ENCODE measurements at places on chromosomes 12 and 14.

- no peak for DNase-seq
These were observed 43.9 kb downstream of the ERC1 start for GRCh38 chr12:1034751-1035457.

DNA sequence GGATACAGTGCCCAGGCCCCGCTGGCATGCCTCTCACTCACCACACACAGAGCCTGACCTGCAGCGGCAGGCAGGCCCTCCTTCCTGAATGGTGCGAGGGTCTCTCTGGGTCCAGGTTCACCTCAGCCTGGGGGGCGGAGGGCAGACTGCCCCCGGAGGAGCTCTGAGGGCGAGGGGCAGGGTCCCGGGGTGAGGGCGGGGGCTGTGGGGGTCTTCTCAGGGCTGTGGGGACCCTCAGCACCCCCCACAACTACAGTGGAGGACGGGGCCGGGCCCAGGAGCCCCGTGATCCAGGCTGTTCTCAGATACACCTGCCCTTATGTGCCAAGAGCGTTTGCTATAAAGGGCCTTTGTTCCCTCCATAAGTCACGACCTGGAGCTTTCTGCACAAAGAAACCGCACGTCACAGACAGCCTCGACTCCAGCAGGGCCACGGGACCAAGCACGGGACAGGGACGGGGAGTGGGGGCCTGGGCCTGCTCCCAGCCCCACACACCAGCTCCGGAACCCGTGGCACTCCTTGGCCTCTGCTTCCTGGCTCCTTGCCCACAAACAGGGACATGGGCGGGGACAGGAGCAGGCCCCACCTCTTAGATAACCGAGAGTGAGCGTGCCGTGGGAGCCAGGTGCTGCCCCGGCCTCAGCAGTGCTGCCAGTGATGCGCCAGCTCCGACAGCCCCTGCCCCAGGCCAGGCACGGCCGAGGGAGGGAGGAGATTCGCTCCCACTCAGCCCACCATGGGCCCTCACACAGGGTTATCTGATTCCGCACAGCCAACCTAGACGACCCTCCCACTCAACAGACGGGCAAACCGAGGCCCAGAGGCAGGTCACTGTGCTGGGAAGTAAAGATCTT lies 101.9 kb downstream of the RFLNA start:
- no peak for DNase-seq

DNA sequence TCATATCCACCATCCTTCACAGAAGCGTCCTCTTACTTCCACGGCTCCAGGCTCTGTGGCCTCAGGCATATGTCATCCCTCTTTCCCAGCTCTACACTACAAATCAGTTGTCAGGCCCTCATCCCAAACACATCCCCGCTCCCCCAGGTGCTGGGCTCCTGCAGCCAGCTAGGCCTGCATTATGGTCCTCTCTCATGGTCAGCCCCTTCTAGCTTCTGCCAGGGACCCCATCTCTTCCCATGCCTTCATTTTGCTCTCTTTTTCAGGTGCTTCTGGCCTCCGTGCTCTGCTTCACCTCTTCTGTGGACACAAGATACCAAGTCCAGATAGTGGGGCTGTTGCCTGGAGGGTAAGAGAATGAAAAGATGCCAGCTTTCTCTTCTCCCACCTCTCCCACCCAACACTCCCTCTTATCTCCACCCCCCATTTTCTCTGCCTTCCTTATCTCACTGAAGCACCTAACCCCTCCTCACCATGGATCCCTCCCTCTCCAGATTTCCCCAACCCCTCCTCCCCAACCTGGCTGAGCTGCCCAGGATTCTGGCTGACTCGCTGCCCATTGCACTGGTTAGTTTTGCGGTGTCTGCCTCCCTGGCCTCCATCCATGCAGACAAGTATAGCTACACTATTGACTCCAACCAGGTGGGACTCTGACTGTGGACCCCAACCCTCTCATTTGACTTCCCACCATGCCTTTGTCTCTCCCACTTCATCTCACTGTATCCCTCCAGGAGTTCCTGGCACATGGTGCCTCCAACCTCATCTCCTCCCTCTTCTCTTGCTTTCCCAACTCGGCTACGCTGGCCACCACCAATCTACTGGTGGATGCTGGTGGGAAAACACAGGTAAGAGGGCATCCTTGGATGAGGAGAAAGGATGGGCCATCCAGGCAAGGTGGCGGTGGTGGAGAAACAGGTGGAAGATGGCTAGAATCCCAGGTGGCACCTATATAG lies 10.4 kb downstream of the B4GALNT1 start:
- no peak for DNase-seq

DNA sequence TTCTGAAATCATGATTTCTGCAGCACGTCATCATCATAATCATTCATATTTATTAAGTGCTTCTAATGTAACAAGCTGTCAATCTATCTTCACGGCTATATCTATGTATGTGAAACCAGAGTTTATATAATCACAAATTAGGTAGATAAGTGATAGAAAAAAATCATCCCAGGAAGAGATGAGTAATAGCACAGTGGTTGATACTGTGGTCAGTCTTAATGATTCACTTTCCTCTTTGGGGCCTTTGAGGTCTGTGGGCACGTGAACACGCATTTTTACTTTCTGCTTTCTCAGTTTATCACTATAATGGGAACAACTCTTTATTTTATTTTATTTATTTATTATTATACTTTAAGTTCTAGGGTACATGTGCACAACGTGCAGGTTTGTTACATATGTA lies 265.9 kb upstream of the NOVA1 start:
- DNase-seq = no peak

DNA sequence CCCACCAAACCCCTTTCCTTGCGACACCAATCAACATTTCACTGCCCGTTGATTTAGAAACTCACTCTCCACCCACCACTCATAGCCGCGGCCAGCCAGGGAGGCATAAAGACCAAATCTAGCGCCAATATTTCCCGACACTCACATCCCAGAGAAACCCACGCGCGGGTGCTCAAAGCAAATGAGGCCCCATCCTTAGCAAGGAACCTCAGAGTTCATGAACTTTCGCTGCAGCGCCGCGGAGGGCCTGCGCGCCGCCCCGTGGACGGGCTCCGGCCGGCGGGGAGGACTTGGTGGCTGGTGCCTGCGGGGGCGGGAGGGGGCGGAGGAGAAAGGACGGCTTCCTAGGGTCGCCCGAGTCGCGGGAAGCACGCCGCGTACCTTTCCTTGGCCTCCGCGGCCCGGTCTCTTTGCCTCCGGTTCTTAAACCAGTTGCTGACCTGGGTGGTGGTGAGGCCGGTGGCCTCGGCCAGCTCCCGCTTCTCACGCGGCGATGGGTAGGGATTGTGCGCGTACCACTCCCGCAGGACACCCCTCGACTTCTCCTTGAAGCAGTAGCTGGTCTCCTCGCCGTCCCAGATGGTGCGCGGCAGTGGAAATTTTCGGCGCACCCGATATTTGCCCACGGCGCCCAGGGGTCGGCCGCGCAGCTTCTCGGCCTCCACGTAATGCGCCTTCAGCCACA lies 886 bp downstream of the SIX1 start:
- no peak for DNase-seq

DNA sequence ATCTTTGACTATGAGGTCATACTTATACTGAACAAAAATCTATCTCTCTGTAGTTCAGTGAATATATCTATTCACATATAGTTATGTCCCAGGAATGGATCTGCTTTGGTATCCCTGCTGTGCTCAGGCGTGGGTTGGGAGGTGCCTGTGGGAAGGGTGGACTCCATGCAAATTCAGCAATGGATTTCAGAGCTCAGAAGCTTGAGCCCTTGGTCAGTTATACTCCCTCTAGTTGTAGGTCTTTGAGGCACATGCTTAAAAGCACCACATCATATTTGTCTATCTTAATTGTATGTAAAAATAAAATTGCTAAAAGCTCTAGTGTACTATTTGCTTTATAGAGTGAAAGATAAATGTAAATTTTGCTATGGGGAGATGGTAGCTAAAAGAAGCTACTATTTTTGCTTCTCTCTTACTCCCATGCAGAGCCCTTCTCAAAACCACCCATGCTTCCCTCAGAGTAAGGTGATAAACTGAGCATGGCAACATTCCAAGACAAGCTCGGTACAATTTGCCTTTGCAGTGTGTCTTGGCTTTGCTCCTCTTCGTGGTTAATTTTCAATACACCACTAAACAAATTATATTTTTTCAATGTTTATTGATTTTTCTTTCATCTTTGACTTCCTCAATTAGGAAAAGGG lies 54.9 kb downstream of the SLC16A7 start:
- no peak for DNase-seq

DNA sequence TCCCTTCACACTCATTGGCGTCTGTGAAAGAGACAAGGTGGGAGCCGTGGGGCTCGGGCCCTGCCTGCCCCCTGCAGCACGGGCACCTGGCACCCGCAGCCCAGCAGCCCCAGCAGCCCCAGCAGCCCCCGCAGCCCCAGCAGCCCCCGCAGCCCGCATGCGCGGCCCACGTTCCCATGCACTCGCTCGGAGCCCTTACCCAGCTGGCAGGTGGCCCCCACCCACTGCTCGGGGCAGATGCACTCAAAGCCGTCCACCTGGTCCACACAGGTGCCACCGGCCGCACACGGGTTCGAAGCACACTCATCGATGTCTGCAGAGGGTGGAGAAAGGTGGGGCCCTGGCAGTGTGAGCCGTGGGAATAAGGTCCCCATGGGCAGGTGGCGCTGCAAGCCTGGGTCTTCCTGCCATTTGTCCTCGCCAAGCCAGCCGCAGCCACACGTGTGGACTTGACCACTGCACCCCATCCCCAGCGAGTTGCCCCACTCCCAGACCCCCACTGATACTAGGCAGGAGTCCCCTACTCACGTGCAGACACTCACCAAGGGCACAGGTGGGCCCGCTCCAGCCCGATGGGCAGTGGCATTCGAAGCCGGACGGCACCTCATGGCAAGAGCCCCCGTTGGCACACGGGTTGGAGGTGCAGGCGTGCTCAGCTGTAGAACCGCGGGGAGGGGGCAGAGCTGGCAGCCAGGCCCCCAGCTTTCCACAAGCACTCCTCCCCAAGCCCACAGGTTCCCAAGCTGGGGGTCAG lies 17.3 kb downstream of the JAG2 start:
- no peak for DNase-seq

- peak; percentile 44 for DNase-seq
These were observed 1.5 kb downstream of the KRT8 start for GRCh38 chr12:52903285-52903854.

- DNase-seq = no peak
These were observed 3.6 kb downstream of the TTC5 start for GRCh38 chr14:20302042-20302755.

DNA sequence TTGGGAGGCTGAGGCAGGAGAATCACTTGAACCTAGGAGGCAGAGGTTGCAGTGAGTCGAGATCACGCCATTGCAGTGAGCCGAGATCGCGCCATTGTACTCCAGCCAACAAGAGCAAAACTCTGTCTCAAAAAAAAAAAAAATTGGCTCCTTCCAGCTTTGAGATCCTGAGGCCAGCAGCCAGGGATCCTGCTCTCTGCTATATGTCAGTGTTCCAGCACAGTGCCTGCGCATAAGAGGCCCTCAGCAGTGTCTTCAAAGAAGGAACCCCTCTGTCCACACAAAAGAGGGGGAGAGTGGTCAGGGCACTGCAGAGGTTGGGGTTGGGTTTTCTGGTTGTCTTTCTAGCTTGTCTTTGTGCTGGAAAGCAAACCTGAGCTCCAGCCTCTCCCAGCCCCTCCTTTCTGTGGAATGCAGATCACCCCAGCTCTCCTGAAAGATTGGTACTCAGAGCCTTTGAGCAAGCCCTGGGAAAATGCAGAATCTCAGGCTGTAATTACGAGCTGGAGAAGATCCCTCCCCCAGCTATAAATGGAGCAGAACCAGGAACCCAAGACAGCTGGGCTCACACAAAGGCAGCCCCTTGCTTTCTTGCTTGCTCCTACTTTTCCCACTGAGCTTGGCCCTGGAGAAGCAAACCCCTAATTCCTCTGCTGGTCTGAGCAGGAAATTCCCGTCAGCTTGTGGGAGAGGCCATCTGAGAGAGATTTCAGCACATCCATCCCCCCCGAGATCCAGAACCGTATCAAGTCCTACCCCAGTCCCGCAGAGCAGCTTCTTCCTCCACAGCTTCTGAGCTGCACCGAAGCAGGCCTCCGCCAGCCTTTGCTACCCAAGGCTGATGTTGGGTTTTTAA lies 205.7 kb downstream of the ZFP36L1 start:
- DNase-seq = no peak

- no peak for DNase-seq
These were observed 769 bp upstream of the VTI1B start for GRCh38 chr14:67675219-67675582.

Measured in CD4-positive, alpha-beta T cell (primary cell).